DMS53 (cell line): ENCODE measurements at places on chromosomes 6 and 20.

DNA sequence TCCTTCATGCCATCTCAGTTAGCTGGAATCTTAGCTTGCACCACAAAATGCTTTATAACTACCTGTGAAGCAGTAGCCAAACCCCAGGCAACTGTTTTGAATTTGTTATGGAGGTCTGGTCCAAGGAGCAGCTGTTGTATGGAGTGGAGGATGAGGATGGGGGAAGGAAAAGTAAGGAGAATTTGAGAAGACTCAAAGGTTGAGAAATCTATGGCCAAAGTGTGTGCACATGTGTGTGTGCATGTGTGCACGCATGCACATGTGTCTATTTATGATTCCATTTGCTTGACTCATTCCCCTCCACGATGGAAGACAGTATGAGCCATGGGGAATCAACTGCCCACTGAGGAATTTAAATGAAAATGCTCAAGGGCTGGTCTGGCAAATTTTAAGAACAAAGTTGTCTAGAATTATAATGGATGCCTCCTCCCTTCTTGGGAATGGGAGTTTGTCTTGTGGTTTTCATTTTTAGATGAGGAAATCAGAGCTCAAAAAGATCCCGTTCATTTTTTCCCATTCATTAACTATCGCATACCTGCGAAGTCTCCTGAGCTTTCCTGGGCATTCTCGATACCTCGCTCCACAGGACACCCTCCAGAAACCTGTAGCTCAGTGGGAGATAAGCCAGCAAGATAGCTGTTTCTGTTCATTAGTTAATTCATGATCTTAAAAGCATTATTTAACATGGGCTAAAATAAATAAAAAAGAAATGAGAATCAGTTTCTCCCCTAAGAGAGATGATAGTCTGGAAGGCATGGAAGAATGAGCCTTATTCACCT lies 152.3 kb upstream of the NEDD9 start:
- DNase-seq: no peak

DNA sequence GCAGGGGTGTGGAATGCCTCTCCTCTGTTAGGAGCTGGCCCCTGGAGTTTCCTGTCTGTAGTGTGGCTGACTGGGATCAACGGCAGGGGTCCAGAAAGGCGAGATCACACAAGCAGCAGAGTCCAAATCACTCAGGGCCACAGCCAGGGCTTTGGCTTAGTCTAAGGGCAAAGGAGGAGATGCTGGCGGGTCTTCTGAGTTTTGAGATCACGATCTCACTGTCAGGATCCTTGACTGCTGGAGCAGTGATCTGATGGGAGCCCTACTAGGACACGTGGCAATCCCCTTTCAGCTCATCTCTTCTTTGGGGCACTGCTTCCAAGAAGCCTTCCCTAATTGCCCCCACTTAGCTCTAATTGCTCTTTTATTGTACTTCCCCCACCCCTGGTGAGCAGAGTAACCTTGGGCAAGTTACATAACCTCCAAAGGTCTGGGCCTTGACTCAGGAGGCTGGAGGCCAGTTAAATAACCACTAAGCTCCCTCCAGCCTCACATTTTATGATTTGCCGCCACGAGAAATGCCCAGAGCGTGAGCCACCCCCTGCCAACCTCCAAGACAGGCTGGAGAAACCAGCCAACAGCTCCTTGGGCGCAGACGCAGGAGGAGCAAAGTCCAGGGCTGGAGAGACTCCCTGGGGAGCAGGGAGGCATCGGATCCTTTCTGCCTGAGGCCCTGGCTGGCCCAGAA lies 12.0 kb downstream of the KCNK5 start:
- DNase-seq: no peak

- no peak for DNase-seq
Measured at GRCh38 chr6:32945108-32945760, 4.4 kb upstream of the HLA-DMB start.

- peak; percentile 15 for DNase-seq
Measured at GRCh38 chr6:157033428-157034140, 256.4 kb downstream of the ARID1B start.

- peak; percentile 91 for DNase-seq
Measured at GRCh38 chr20:32484958-32485769, 100.0 kb downstream of the NOL4L start.

DNA sequence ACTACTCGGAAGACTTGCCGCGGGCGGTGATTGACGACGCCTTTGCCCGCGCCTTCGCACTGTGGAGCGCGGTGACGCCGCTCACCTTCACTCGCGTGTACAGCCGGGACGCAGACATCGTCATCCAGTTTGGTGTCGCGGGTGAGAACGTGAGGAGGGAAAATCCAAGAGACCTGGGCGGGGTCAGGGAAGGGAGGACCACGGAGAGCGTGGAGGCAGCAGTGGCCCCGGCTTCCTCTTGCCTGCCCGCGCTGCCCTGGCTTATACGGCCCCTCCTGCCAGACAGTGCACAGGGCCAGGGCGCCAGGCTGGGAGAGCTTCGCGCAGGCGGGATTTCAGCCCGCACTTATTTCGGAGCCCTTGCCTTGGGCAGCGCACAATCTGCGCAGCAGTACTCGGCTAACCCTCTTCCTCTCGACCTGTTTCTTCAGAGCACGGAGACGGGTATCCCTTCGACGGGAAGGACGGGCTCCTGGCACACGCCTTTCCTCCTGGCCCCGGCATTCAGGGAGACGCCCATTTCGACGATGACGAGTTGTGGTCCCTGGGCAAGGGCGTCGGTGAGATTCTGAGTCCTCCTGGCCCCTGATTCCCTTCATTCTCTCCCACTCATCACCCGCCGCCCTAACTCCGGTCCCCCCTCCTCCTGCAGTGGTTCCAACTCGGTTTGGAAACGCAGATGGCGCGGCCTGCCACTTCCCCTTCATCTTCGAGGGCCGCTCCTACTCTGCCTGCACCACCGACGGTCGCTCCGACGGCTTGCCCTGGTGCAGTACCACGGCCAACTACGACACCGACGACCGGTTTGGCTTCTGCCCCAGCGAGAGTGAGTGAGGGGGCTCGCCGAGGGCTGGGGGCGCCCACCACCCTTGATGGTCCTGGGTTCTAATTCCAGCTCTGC lies 2.0 kb downstream of the MMP9 start:
- peak; percentile 68 for DNase-seq
